ENCODE measurements at places on chromosomes 7 and 10.

DNA sequence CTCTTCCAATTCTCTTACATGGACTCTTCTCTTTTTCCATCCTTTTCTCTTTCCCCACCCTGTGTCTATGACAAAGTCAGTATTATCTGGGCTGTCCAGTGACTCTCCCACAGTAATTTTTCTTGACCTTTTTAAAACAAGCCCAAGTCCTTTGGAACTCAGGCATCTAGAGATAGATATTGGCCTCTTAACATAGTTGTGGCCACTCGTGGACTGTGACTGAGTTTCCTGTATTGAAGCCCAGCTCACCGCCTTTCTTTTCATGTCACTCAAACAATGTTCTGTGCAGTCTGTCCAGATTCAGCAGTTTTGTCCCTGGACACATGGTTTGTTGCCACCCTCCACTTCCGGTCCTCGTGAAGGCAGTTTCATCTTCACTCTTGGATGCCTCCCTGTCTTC lies 110.9 kb upstream of the CDC14C start:
- DNase-seq, result no peak

GRCh38 chr10:132422903-132423825 lies 26.2 kb downstream of the PWWP2B start:
- DNase-seq, result no peak

DNA sequence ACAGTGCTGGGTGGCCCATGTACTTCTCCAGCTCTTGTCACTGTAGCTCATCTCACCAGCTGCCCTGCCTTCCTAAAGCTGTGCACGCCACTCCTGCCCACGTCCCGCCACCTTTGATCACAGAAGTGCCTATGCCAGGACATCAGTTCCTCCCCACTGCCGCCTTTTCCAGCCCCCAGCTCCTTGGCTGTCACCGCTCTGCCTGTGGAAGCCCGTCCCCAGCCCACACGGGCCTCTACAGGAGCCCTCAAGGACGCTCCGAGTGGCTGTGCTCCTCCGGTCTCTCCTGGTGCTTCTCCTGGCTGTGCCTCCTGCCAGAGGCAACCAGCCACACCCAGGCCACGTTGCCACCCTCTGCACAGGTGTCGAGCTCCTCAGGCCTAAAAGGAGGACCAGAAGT lies 19.3 kb upstream of the INMT start:
- DNase-seq, result no peak

DNA sequence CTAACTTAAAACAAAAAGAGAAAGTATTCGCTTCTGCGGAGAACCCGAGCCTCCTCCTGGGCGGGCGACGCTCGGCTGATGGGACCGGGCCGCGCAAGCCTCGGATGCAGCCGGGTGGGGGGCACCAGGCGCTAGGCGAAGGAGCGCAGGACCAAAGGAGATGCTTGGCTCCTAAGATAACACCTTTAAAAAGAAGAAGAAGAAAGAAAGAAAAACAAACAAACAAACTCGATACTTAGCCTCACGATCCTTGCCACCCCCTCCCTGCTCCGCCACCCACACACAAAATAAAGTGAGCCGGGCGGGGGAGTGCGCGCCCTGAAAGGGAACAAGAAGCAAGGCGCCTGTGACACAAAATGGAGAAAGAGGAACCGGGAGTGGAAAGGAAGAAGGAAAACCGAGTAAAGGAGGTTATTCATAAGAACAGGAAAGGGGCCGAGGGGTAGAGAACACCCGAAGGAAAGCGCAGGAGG lies 34.0 kb upstream of the EBLN1 start:
- peak; percentile 72 for DNase-seq

DNA sequence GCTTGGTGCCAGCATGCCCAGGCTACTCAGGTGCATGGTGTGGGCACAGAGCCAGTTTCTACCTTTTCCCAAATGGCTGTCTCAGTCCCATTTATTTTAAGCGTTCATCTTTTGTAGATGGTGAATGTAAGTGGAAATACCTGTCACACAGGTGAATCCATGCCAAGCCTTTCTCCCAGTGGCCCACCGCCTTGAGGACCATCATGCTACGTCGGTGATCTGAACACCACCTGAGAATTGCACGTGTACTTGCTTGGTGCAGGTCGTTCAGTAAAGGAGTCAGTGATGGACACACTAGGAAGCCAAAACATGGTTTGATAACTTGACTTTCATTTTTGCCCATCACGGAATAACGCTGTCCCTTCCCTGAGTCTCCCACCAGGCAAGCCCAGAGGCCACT lies 666.7 kb upstream of the FOXK1 start:
- DNase-seq, result no peak

- DNase-seq, result no peak
Measured at GRCh38 chr10:73645251-73645650, 4.0 kb upstream of the MYOZ1 start.

- no peak for DNase-seq
Measured at GRCh38 chr7:149871576-149871975, 2.2 kb upstream of the ATP6V0E2 start.

DNA sequence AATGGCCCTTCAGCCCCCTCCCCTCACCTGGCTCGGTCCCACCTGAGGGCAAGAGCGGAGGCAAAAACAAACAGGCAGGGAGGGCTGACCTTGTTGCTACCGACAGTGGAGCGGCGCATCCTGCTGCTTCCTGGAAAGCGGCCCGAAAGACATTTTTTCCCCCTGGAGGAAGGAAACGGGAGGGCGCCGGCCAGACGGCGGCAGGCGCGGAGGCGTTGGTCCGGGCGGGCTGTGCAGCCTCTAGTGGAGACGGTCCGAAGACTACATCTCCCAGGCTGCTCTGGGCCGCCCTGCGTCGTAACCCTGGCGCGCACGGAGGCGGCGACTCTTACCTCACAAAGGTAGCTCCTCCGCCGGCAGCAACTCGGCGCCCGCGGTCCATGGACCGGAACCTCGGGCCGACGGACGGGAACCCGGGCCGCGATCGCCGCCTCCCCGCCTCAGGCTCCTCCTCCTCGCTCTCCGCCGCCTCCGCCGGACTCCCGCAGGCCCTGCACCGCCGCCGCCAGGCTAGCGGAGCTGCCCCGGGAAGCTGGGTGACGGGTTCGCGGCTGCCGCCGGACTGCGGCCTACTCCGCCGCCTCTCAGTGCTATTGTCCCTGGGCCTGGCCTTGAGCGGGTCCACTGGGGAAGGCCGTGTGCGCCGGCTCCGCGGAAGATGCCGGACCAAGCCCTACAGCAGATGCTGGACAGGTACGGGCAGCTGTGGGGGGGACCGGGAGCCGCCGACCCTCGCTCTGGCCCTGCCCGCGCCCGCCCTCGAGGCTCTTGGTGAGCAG lies at the start of the genes CPEB3 and MARCHF5:
TSS of gene CPEB3 (minus strand) at position 242 of the 779 bp plus-strand sequence. CDS start 50,728 bp downstream, outside the sequence.
TSS of gene MARCHF5 (plus strand) at position 331 of the 779 bp plus-strand sequence. CDS start at position 659, 328 bp downstream.
- peak; percentile 98 for DNase-seq

DNA sequence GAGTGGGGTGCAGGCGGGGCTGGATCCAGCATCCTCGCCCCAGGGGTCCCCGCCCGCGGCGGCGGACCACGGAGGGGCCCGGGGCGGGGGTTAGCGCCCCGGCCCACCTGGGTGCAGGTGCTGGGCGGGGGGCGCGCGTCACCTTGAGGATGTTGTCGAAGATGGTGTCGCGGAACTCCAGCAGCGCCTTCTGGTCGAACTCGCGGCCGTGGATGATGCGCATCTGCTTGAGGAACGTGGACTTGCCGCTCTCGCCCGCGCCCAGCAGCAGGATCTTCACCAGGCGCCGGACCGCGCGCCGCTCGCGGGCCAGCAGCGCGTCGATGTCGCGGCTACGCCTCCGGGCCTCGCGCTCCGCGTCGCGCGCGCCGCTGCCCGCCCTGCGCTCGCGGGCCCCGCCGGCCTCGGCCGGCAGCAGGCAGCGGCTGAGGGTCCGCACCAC lies 376 bp downstream of the GNA12 start:
- no peak for DNase-seq

DNA sequence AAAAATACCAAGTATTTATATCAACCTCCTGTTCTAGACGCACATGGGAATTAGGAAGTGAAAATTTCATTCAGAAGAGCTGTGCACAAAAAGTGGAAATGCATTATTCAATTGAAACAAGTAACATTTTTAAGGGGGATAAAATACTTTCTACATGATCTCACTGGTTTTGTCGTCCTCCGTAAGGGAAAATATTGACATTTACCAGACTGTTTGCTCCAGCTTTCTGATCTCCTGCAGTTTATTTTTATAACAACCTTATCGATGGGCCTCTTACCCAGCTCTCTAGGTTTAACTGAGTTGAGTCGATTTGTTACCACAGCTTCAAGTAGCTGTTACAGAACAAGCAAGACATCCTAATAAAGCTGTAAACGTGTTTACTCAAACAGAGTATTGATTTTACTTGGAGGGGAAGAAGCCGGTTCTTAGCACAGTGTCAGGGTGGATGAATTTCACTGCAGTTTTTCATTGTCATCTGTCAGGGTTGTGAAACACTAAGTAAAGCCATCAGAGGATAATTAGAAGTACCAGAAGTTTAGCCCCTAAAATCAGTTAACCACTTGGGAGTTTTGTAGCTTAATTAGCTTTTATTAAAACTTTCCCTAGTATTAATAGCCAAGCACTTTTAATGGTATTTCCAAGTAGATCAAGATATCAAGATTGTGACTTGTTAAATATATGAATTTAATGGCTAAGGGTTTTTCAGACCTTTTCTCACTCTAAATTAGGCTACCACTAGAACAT lies 142.6 kb upstream of the KAT6B start:
- no peak for DNase-seq

DNA sequence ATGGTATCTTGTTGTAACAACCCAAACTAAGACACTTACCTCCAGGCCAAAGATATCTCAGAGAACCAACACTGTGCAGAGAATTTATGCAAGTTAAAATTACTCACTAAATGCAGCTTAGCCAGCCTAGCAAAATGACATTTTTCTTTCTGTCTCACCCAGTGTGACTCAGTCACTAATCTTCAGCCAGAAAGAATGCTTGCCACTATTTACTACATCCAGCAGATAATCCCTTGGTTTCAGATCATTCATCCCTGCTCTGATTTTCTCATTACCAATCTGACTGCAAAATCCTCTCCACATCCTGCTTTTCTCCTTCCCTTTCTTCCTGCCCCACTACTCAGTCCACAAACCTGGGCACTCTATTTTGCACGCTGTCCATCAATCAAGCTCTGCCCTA lies 93.5 kb upstream of the NEBL start:
- DNase-seq, result peak; percentile 13

GRCh38 chr10:64257704-64258103 lies 736.5 kb downstream of the REEP3 start:
- DNase-seq, result no peak

DNA sequence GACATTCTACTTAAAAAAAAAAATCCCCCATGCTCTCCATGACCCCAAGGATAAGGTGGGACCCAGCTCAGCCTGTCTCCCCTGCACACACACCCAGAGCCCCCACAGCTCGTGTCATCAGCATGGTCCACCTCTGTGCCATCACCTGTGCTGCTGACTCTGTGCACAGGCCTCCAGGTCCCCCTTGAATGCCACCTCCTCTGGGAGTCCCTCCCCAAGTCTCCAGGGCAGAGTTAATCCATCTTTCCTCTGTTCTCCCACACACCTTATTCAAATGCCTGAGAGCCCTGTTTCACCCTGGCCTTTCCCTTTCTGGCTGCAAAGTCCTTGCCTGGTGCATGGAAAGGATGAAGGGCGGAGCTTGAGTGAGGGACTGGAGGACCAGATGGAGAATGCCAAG lies 194.1 kb upstream of the LYZL2 start:
- DNase-seq, result no peak

GRCh38 chr10:117163954-117164548 lies 26.0 kb upstream of the VAX1 start:
- no peak for DNase-seq

GRCh38 chr10:58102897-58103296 lies 164.8 kb downstream of the IPMK start:
- DNase-seq, result no peak

GRCh38 chr10:26213157-26213800 lies 3.3 kb upstream of the GAD2 start:
- DNase-seq, result no peak
